GM12892 (cell line): ENCODE measurements at places on chromosomes 4 and X.

GRCh38 chr4:38313999-38314561, 349.9 kb upstream of the KLF3 start:
- no peak for DNase-seq

GRCh38 chr4:6746721-6747293, 30.8 kb downstream of the BLOC1S4 start:
- no peak for DNase-seq

DNA sequence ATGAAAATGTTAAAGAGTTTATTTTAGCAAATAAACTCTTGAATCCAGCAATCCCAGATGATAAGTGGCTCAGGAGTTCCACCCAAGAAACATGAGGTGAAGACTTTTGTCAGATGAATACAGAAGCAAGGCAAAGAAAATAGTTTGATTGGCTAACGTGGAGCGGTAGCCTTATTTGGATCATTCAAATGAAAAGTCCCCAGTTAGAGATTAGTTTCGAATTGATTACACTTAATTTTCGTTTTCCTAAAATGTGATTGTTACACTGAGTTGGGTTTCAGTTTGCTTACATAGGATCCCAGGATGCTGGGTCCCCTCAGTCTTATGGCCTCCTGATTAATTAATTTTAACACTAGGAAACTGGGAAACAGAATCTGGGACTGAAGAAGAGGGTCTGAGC, 76.4 kb upstream of the RPA4 start:
- no peak for DNase-seq

DNA sequence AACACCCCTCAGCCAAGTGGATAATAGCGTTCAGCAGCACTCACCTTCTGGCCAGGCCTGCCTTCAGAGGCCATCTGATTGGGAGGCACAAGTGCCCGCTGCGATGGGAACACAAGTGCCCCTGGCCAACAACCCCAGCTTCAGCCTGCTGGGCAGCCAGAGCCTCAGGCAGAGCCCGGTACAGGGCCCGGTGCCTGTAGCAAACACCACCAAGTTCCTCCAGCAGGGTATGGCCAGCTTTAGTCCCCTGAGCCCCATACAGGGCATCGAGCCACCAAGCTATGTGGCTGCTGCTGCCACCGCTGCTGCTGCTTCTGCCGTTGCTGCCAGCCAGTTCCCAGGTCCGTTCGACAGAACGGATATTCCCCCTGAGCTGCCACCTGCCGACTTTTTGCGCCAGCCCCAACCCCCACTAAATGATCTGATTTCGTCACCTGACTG, 55.9 kb upstream of the MTM1 start:
- no peak for DNase-seq

GRCh38 chr4:37561803-37562207, 124.4 kb downstream of the RELL1 start:
- no peak for DNase-seq

DNA sequence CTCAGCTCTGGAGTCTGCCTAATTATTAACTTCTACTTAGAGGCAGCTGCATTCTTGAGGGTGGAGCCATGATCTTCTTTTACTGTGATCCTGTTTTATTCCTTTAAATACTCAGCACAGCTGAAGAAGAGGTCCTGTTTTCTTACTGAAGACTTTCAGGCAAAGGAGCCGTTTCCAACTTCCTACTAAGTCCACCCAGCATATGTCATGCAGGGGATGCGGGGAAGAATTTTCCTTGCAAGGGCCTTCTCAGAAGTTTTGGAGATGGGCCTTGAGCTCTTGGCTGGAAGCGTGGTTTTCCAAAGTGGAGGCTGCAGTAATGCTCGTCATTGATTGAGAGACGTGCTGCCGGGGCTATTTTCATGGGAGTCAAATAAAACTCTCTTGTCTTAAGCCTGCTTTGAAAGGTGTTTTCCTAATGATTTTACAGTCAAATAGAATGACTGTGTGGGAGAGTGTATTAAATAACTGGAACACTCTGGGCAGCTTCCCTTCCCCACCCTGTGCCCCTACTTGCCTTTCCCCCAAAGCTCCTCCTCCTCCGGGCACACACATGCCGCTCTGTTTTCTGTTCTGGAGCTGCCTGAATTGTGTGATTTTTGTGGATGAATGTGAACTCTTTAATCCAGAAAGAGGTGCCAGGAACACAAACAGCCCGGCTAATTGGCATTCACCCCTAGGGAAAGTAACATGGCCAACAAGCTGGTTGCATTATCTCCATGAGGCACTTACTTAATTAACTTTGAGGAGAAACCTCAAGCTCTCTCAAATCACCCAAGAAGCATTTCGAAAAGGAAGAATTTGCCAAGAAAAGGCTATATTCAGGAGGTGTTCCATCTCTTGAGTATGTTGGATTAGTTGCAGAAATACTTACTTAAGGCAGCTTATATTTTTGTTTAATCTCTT, 28.1 kb downstream of the FGF2 start:
- DNase-seq, result no peak

- no peak for DNase-seq
Observed at GRCh38 chr4:3238721-3239120, 10.2 kb upstream of the MSANTD1 start.

GRCh38 chr4:92968556-92968955, 664.8 kb downstream of the GRID2 start:
- DNase-seq, result no peak

DNA sequence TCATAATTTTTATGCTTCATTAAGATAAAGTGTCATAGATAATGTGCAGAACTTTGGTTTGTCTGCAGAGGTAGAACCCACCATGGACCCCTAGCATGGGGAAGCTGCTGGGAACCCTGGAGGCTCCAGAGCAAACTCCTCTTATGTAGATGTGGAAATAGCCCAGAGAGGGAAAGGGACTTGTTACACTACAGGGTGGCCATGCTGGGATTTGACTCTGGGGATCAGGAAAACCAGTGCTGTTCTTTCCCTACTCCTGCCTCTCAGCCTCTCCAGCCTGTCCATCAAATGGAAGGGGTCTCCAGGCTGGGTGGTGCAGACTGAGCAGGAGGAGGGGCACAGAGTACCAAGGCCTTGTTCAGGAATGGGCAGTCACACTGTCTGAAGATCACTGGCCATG, 54.2 kb downstream of the MSX1 start:
- no peak for DNase-seq

GRCh38 chrX:103629318-103630170, 769 bp downstream of the TCEAL1 start:
- DNase-seq, result no peak
